ENCODE measurements at places on chromosomes 6 and 20.

DNA sequence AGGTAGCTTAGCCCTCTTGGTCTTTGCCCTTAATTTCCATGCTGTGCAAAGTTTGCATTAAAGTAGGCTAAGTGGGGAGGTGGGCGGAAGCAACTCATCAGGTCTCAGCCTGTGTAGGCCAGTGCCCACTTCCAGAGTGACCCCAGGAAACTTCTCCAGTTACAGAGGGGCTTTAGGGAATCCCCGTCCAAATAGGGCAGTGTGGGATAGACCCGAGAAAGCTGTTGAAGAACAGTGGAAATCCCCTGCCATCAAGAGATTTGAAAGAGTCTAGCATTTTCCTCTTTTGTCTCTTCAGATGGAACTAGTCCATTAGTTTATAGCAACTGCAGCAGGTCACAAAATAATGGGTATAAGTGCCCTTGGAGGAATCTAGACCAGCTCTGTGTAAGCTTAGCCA, 20.2 kb downstream of the SF3B5 start:
- no peak for DNase-seq

- no peak for DNase-seq
These were observed 4.8 kb downstream of the OSBPL2 start for GRCh38 chr20:62243106-62243505.

DNA sequence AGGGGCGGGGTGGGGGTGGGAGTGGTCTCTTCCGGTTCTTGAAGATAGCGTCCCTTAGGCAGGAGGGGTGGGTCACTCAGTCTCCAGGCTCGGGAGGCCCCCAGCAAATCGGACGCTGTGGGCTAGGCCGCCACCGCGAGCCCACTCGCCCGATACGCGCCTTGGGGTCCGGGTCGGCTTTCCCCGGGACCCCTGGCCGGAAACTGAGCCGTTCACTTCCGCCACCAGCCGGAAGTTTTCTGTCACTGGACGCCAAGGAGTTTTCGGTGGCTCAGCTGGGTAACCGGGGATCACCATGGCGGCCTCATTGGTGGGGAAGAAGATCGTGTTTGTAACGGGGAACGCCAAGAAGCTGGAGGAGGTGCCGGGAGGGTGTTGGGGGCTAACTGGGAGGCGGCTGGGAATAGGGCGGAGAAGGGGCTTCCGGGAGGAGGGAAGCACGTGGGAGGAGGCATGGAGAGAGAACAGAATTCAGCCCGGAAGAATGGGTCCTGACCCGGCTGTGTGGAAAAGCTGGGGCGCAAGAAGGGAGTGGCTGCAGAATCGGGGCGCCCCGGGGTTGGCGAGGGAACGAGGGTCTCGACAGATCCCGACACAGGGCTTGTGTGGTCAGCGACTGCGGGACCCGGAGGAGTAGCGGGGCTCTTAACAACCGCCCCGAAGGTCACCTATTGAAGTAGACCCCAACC, at the start of gene ITPA:
TSS of gene ITPA (plus strand) at position 242 of the 689 bp plus-strand sequence. CDS start at position 296, 54 bp downstream.
- DNase-seq: peak; percentile 34

DNA sequence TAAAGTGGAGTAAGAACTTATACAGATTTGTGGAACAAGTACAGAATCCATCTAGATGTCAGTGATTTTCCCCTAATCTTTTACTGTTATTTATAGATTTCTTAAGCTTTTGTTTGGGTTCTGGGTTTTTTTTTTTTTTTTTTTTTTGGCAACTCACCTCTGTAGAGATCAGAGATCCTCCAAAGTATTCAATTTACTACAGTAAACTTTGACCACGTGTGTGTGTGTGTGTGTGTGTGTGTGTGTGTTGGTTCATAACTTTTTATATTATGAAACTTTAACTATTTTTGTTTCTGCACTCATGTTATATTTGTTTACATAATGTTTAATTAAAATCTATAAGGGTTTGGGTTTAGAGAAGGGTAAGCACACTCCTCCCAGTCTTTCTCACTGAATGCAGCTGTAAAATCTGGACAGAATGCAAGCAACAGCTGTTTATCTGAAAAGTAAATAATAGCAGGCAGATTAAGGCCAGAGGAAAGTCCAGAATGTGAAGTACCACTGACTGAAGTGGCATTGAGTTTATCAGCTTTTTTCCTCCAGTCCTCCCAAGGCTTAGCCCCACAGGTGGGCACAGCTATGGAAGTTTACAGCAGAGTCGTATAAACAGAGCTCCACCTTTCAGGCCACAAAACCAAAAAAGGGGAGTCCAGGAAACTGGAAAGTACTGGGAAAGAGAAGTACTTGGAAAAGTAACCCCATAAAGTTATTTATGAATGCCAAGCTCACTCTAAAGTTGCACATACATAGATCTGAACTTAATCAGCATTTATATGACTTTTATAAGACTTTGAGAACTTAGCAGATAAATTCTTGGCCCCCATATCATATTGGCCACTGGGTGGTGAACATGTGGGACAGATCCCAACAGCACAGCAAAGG, 43.0 kb upstream of the CD2AP start:
- DNase-seq: peak; percentile 16

DNA sequence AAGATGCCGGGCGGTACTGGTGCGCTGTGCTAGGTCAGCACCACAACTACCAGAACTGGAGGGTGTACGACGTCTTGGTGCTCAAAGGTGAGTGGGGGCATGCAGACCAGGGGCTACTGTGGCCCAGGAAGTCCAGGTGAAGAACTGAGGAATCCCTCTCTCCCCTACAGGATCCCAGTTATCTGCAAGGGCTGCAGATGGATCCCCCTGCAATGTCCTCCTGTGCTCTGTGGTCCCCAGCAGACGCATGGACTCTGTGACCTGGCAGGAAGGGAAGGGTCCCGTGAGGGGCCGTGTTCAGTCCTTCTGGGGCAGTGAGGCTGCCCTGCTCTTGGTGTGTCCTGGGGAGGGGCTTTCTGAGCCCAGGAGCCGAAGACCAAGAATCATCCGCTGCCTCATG, 1.0 kb downstream of the LY6G6F start:
- no peak for DNase-seq

GRCh38 chr6:106981926-106982325, 7.4 kb upstream of the CD24 start:
- no peak for DNase-seq

DNA sequence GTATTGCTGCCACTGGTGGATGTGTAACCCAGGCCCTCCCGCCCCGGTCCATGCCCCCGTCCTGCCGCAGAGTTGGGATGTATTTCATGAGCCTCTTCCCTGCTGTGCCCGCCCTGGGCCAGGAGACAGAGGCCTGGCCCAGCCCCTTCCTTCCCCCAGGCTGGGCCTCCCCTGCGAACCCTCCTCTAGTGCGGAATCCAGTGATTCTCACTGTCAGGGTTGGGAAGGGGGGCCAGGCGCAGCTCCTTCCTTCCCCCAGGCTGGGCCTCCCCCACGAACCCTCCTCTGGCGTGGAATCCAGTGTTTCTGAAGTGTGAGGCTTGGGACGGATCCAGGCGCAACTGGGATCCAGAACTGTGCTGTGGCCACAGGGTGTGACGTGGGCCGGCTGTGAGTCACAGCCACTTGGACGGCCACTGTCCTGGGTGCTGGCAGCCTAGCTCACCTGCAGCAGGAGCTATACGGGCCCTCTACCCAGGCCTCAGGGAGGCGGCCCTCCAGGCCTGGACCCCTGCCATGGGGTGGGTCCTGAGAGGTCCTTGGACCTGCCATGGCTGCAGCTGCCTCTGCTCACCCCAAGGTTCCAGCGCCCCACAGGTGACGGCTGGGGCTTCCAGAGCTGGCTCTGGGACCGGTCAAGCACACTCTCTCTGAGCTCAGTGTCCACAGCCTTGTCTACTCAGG, 28.3 kb downstream of the COL20A1 start:
- DNase-seq: no peak

- DNase-seq: no peak
These were observed 70.9 kb downstream of the SCAND1 start for GRCh38 chr20:35883336-35883777.

DNA sequence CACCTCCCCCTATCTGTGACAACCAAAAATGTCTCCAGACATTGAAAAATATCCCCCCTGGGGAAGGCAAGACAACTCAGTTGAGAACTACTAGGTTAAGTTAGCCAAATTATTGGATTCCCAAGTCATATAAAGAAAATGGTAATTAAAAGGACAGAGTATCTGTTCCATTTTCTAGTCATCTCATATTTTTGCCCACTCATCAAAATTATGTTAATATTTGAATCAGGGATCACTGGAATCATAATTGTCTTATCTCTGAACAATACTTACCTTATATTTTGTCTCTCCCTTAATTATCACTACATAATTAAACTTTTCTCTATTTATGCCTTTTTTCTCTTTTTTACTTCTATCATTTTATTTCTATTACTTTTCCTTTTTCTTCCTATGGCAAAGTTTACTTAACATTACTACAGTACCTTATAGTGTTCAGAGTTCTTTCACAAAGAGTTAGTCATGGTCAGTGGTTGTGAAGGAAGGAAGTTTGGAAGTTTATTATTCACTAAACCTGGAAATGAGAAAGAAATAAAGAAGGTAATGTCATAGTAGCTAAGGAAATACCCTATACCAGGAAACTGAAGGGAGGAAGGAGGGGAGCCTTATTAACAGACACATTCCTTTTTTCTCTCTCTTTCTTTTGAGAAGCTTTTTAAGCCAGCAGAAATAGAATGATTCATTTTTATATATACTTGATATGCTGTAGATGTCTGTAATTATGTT, 332.9 kb downstream of the COL12A1 start:
- no peak for DNase-seq

Measured in fibroblast of villous mesenchyme (primary cell).